Effector CD4-positive, alpha-beta T cell (primary cell): ENCODE measurements at places on chromosomes 3 and 15.

DNA sequence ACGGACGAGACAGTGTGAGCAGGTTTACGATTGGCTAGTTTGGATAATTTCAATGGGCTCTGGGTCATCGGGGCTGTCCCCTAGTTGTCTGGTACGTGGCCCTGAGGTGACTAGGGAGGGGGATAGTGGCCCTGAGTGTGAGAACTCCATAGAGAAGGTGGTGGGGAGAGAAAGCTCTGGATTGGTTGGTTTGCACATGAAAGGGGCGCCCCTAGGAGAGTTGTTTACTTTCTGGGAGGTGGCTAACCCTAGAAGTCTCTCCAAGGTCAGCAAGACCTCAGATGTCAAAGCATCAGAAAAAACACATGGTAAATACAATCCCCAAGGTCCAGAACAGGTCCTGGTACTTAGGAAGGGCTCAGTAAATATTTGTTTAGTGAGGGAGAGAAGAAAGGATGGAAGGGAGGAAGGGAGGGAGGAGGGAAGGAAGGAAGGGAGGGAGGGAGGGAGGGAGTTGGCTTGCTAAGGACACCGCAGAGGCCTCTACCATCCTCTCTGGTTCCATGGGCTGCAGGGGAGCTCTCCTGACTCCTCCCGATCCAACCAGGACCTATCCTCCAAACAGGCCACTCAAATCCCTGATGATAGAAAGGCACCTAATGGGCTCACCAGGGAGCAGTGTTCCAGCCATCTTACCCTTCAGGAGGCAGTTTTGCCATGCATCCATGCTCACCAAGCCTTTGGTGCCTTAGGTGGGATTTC is 3.0 kb upstream of the TRH start:
- DNase-seq, result no peak

GRCh38 chr3:38507120-38507519 is 11.0 kb downstream of the EXOG start:
- DNase-seq, result no peak

- no peak for DNase-seq
These were observed 245.1 kb downstream of the ZNF385D start for GRCh38 chr3:21505711-21506460.

DNA sequence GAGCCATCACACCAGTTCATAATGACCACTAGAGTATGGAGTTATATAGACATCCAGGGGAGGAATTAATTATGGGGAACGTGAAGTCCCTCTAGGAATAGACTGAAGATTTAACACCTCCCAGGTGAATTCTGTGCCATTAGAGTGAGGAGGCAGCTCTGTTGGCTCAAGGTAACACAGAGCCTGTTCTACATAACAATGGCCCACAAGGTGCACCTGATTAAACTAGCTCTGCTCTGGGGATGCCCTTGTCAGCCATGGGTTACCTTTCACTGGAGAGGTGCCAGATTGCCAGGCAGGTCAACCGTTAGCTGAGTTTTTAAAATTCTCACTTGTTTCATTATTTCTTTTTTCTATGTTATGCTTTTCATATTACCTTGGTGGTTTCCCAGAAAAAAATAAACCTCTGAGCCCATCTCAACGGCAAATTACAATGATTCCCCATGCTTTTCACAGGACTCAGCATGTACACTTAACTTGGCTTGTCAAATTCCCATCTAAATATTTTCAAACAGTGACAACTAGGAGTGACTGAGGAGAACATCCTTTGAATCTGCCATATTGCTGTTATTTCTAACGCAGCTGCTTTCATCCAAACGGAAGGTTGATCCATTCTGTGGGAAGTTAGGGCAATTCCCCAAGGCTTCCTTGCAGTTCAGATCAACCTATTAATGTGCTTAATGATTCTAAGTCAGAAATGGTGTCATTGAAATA is 512.9 kb downstream of the MCTP2 start:
- DNase-seq, result no peak

GRCh38 chr15:78981532-78982313 is 36.9 kb upstream of the CTSH start:
- no peak for DNase-seq

- no peak for DNase-seq
These were observed 333.0 kb downstream of the SHQ1 start for GRCh38 chr3:72515281-72515680.

GRCh38 chr3:177306252-177306651 is 109.0 kb upstream of the TBL1XR1 start:
- no peak for DNase-seq
